T-helper 2 cell treated with Interferon-gamma antibody and Interleukin-4, amounts not matched to agents 5 μg/mL and 100 μg/mL, for 36 hours (primary cell): ENCODE measurements at places on chromosomes 3 and 15.

- DNase-seq = no peak
Measured at GRCh38 chr3:39414421-39414907, 7.9 kb downstream of the RPSA start.

GRCh38 chr3:107630779-107631178 is 108.0 kb downstream of the BBX start:
- DNase-seq = no peak

DNA sequence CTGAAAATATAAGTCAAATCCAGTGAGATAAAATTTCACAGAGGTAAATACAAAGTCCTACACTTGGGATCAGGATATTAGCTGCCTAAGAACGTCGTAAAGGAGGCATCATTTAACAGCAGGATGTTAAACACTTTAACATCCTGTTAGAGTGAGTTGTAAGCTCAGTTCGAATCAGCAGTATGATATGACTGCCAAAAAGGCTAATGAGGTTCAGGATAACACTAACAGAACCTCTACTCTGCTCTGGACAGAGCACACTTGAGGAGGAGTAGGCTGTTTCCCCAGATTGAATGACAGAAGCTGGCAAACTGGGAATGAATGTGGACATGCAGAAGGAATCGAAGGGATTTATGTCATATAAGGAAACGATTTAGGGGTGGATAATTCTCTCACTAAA is 227.1 kb upstream of the CD96 start:
- DNase-seq = no peak

- no peak for DNase-seq
Measured at GRCh38 chr3:189275852-189276251, 104.1 kb downstream of the TPRG1 start.

GRCh38 chr3:53038679-53039375 is 7.0 kb downstream of the SFMBT1 start:
- DNase-seq = no peak

GRCh38 chr3:69567023-69567709 is 172.1 kb upstream of the MITF start:
- no peak for DNase-seq

DNA sequence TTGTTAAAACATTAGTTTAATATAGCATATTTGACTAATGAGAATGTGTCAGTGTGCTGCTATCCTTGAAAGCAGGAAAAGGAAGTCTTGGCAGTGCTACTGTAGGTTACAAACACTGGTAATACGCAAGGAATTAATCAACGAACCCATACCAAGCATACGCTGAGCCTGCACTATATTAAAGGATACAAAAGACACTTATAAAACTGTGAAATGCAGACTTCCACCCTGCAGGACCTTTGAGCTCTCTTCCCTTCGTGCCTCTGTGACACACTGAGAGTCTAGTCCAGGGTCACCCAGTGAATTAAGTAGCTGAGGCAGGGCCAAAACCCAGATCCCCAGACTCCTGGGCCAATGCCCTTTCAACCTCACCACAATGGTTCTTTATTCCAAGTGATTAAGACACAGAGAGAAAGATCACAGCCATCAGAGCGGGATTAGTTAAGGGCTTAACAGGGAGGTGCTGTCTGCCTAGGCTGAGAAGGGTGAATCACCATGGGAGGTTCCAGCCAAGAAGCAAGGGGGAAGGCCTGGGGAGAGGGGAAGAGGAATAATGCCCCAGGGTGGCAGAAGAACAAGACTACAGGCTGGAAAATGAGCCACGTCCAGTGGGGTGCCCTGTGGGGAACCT is 6.8 kb downstream of the ANXA2 start:
- DNase-seq = peak; percentile 16
